ENCODE measurements at places on chromosomes 6 and 20.
A peak's percentile ranks its signal among the peaks of the same experiment; 100 is the strongest.

GRCh38 chr6:136887953-136888352 is 34.1 kb upstream of the SLC35D3 start:
- H3K4me1 ChIP-seq = peaks cover 6% of the 10 kb centered on the region
- DNase-seq = no peak
- peaks cover 16% of the 10 kb centered on the region for H3K36me3 ChIP-seq
- no peak overlapping the region for H3K27ac ChIP-seq
- no peaks in the 10 kb centered on the region for H3K27me3 ChIP-seq
- H3K4me3 ChIP-seq = no peak overlapping the region

- H3K4me3 ChIP-seq = no peak overlapping the region
- H3K4me1 ChIP-seq = peaks cover 20% of the 10 kb centered on the region
- DNase-seq = peak; percentile 66
- no peak overlapping the region for H3K27ac ChIP-seq
These were observed 51.7 kb downstream of the CHMP4B start for GRCh38 chr20:33862709-33863403.

DNA sequence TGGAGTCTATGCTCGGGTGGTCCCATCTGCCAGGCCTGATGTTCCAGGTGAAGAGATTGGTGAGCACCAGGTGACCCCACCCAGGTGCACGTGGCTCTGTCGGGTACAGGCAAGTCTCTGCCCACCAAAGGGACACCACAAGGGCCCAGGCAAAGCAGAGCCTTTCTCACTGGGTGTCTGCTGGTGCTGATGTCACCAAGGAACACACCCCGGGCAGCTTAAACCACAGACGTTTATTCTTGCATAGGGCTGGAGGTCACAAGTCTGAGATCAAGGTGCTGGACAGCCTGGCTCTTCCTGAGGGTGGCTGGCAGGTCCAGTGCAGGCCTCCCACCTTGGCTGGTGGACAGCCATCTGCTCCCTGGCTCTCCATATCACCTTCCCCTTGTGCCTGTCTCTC is 100.7 kb upstream of the CD93 start:
- no peak overlapping the region for H3K4me3 ChIP-seq
- H3K27ac ChIP-seq = no peak overlapping the region
- H3K4me1 ChIP-seq = no peaks in the 10 kb centered on the region

DNA sequence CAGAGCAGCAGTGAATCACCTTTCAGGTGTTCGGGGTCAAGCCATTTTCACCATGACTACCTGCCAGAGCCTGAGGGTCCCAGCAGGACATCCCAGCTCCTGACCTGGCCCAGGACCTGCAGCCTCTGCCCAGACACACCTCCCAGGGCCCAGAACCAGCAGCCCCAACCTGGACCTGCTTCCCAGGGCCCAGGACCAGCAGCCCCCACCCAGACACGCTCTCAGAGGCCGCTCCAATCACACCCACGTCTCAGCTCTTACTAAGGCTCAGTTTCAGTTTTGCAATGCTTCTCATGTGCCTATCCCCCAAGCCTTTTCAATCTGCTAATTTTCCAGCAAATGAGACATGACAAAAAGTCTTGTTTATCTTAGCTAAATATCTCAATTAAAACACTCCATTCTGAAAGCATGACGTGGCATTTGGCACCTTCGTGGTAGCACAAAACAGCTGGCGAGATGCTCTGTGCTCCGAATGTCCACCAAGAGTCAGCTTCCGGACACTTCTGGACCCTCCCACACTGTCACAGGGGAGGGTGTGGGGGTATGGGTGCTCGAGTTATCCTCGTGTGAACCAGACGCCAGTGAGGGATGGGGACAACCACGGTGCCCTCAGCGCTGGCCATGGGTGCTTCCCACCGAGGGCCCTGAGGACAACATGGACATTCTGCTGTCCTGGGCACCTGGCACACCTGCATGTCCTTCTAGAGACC is 253.2 kb downstream of the DLL1 start:
- H3K27me3 ChIP-seq = peaks cover 12% of the 10 kb centered on the region
- no peaks in the 10 kb centered on the region for H3K36me3 ChIP-seq
- H3K27ac ChIP-seq = no peak overlapping the region
- H3K4me3 ChIP-seq = no peak overlapping the region
- no peaks in the 10 kb centered on the region for H3K4me1 ChIP-seq
- no peak for DNase-seq

GRCh38 chr20:4088766-4089165 is 73.4 kb upstream of the RNF24 start:
- H3K27me3 ChIP-seq = no peaks in the 10 kb centered on the region
- no peak overlapping the region for H3K27ac ChIP-seq
- H3K36me3 ChIP-seq = no peaks in the 10 kb centered on the region
- DNase-seq = peak; percentile 19

GRCh38 chr6:139905404-139906052 is 531.1 kb upstream of the CITED2 start:
- no peak overlapping the region for H3K4me3 ChIP-seq
- H3K36me3 ChIP-seq = no peaks in the 10 kb centered on the region
- peaks cover 6% of the 10 kb centered on the region for H3K27me3 ChIP-seq
- no peak for DNase-seq

DNA sequence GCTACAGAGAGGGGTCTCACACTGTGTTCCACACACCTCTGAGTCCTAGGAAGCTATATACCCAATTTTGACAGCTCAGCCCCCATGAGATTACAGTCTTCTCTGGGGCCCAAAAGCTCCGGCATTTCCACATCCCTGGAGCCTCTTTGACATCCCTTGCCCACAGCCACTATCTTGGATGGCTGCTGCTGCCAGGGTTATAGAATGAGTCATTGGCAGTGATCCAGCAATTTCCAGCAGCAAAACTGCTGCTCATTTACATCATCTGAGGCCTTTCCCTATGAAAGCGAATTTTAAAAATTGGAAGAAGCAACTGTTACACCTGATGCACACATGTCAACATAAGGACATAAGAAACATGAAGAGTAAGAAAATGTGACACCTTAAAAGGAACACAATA is 590.7 kb downstream of the MEI4 start:
- no peaks in the 10 kb centered on the region for H3K36me3 ChIP-seq
- DNase-seq = no peak
- no peaks in the 10 kb centered on the region for H3K4me1 ChIP-seq
- no peak overlapping the region for H3K4me3 ChIP-seq

DNA sequence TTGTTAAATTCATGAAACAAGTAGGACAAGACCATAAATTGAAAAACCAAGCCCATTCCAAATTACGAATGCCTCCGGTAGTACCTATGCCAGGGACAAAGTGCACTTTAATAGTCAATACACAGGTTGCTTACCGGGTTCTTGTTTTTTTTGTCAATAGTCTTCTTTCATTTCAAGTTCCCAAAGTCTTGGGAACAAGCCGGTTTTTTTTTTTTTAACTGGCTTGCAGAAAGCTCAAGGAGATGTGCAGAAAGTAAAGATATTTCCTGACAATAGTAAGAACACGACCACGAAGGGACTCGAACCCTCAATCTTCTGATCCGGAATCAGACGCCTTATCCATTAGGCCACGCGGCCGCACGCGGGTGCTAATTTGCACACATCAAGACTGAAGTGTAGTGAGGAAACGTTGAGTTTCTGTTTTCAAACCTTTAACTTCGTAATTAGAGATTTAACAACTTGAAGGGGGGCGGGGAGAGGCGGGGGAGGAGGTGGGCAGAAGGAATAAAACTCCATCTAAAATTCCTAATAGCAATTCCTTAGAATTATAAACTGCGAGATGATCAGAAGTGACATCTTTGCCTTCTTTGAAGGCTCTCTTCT is 181.0 kb downstream of the TRIM27 start:
- H3K27me3 ChIP-seq = peaks cover 70% of the 10 kb centered on the region
- no peaks in the 10 kb centered on the region for H3K36me3 ChIP-seq
- DNase-seq = peak; percentile 48
- no peaks in the 10 kb centered on the region for H3K4me1 ChIP-seq
- H3K27ac ChIP-seq = peak overlapping the region; percentile 85
- no peak overlapping the region for H3K4me3 ChIP-seq

DNA sequence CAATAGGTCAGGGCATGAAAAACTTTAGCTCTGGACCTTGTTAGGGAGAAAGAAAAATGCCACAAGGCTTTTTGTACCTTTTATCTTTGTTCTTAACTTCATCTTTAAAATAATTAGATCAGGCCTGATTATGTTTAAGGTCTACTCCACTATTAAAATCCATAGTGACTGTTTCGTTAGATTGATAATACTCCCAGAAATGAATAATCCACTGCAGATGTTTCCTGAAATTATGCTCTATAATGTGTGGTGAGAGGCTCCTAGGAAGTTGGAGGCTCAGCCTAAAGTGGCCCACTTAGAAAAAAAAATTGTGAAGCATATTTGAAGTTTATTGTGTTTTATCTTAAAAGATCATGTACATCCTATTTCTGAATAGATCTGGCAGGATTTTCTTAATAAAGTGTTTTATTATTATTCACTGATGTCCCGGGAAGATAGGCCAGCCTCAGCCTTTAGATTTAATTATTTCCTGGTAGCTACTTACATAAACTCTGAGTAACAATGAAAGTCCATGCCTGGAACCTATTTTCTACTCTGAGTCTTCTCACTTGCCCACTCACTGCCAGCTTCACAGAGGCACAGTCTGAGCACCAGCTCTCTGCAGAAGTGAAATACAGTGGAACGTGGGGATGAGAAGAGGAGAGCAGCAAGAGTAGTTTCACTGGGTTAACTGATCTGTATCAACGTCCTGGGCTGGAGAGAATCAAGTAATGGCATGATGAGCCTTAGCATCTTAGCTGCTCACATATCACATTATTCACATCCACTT is 126.8 kb upstream of the TMEM170B start:
- H3K36me3 ChIP-seq = no peaks in the 10 kb centered on the region
- H3K4me3 ChIP-seq = no peak overlapping the region
- no peak for DNase-seq
- no peaks in the 10 kb centered on the region for H3K27me3 ChIP-seq

DNA sequence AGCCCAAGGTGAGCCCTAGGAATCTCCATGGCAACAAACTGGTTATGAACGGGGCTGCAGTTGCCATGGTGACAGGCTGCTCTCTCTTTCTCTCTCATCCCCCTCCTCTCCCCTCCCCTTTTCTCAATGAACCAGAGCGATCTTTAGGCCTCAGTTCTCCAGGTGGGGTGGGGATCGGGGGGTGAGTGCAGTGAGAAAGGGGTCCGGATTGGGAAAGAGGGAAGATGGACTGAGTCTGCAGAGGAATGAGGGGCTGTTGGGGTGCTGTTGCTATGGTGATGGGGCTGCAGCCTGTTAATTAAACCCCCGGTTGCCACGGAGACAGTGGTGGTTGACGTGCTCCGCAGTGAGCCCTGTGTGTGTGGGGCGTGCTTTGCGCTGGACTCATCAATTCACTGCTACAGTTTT is 3.6 kb upstream of the SLC12A5 start:
- peaks cover 16% of the 10 kb centered on the region for H3K4me1 ChIP-seq
- no peaks in the 10 kb centered on the region for H3K36me3 ChIP-seq
- H3K4me3 ChIP-seq = no peak overlapping the region
- H3K27ac ChIP-seq = no peak overlapping the region

GRCh38 chr6:139017227-139017626 is 11.3 kb upstream of the ABRACL start:
- no peak for DNase-seq
- H3K4me1 ChIP-seq = no peaks in the 10 kb centered on the region
- H3K27ac ChIP-seq = no peak overlapping the region
- H3K4me3 ChIP-seq = no peak overlapping the region
- no peaks in the 10 kb centered on the region for H3K36me3 ChIP-seq
